ENCODE measurements at places on chromosomes 5 and 9.

DNA sequence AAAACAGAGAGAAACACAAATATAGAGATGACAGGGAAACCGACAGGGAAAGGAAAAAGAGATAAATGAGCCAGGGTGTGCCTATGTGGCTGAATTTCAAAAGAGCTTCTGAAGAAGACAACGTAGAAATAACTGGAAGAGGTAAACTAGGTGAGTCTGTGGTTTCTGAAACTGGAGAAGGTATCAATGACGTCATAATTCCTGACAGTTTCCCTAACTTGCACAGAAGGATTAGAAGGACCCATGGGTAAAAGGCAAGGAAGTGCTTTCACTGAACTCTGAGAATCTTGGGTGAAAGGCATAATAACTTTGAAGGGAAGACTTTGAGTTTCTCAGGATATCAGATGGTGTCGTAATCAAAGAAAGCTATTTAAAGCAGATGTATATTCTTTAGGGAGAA lies 790.8 kb upstream of the NUDT12 start:
- no peak for DNase-seq

DNA sequence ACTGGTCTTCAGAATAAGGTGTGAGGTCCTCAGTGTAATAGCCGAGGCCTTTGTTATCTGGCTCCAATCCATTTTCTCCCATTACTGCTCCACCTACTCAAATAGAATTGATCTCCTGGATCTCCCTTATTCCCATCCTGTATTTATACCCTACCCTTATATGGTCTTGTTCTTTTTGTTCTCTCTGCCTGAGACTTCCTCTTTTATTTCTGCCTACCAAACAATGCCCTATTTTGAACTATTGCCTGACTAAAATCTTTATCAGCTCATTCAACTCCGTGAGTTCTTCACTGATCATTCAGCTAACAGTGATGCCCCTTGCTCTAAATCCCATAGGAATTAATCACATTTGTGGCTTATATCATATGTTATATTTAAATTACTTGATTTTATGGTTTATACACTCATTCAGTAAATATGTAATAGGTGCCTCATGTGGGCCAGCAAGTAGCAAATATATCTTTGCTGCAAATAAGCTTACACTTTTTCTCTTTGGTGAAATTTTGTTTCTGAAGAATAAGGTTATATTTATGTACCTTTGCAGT lies 417.5 kb upstream of the MEF2C start:
- no peak for DNase-seq

DNA sequence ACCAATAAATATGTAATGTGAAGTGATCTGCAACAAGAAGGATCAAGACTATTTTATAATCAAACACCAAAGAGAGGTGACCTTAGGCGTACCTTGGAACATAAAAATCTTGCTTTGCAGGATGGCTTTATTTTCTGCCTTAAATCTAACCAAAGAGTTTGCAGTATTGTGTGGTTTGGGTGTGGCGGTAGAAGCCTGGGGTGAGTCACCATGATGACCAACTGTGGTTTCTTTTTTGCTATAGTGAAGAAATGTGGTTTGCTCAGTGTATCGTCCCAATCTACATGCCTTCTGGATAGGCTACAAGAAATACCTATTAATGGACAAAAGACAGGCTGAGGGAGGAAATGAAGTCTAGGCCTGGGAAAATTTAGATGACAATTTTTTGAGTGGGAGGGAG lies 5.1 kb upstream of the CAST start:
- DNase-seq, result no peak

DNA sequence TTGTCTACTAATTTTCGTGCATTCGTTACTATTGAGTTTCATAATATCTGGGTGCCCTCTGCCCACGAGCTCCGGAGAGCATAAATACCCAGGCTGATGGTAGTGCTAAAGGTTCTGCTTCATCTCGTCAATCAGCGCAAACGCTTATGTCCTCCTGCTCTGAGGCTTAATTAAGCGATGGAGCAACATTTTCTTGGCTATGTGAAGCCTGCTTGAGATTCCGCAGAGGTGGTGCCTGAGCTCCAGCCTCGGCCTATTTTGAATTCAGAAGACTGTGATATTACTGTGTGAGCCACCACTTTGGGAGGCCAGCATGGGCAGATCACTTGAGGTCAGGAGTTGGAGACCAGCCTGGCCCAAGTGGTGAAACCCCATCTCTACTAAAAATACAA lies 44.8 kb downstream of the ANXA2R start:
- DNase-seq, result no peak

DNA sequence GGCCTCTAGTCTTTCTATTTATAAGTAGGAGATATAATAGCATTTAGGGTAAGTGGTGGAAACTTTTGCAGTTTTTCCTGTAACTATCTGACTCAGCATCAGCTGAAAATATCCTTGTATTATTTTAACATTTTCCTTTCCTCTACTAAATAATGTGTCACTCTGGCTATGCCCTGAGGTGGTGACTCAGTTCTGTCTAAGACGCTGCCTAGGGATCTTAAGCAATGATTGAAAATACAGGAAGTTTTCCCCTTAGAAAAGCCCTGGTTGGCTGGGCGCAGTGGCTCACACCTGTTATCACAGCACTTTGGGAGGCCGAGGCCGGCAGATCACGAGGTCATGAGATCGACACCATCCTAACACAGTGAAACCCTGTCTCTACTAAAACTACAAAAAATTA lies 9.3 kb upstream of the EDIL3 start:
- DNase-seq, result no peak
